ENCODE measurements at places on chromosomes 16 and 17.

DNA sequence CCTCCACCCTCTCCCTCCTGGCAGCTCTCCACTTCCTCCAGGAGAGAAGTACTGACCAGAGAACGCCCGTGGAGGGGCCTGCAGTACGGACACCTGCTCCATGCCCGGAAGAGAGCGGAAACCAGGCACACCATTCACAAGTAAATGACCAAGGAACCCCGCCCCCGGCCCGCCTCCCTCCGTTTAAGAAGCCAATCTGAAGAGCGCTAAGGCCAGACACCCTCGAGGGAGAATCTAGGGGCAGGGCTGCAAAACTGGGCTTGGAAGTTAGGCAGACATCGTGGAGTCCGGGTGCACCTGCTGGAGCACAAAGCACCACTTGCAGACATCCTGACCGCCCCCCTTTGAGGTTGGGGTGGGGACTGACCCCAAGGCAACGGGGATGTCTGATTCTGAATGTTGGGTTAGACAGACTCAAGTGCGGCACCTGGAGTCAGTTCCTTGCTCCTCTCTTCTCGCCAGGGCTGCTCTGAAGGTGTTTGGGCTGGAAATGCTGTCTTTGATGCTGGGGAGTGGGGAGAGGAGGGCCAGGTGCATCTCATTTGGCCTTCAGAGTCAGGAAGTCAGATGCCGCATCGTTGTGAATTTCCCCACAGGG, 964 bp upstream of the FAAP100 start:
- DNase-seq = peak; percentile 93

GRCh38 chr17:37797206-37797605, 52.3 kb upstream of the HNF1B start:
- DNase-seq = peak; percentile 36

DNA sequence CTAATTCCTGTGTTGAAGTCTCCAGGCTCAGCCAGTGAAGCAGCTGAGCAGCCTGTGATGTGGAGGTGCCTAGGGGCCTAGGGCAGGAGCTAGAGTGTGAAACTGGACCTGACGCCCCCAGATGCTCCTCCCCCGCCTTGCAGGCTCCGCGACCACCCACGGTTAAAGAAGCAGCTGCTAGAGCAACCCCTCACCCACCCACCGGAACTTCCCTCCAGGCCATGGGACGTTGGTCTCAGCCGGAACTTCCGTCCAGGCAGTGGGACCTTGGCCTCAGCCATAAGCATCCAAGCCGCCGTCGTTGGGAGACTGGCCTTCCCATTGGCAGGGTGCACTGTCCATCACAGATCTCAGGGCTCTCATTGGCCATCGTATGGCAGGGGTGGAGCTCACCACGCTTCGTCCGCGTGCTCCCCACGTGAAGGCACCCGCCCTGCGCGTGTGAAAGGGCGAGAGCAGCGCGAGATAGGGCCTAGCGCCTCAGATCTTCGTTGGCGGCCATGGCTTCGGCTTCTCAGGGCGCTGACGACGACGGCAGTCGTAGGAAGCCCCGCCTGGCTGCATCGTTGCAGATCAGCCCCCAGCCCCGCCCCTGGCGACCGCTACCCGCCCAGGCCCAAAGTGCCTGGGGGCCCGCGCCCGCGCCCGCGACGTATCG, at the start of gene ADAD2:
ADAD2 (plus strand) TSS at position 427 of the 658 bp plus-strand sequence; CDS start at position 501, 74 bp downstream.
- peak; percentile 72 for DNase-seq

GRCh38 chr16:14194721-14195120, 123.6 kb downstream of the MRTFB start:
- DNase-seq = no peak

DNA sequence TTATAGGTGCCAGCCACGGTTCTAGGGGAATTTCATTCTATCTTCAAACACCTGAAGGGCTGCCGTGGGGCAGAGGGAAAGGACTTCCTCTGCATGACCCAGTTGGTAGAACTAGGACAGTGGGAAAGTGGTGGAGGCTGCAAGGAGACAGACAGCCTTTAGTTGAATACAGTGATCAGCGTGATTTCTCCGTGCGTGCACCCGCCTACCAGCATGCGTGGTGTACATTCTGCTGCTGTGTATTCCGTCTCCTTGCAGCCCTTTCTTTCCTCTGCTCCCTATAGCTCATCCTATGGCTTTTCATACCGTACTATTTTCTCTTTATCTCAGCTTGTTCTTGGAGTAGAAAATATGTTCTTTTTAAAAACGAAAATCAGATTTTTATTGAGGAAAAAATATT, 146.9 kb downstream of the MRM1 start:
- DNase-seq = no peak

- DNase-seq = no peak
Observed at GRCh38 chr17:63785556-63785955, 11.6 kb downstream of the DDX42 start.

DNA sequence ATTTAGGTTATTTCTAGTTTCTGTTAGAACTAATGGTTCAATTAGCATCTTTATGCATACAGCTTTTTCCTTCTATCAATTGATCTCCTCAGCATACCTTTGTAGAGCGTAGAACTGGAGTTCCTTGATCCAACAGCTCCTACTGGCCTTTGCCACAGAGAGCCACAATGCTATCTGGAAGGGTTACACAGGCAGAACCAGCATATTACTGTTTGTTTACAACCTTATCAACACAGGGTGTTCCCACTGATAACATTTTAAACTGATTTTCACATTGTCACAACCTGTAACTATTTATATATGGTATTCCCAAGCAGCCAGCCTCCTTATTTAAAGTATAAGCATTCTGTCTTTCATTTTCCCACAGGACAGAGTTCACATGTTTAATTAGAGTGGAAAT, 382.2 kb downstream of the MAF start:
- DNase-seq = no peak

- DNase-seq = peak; percentile 94
Observed at GRCh38 chr17:19457830-19458271, 46.8 kb downstream of the RNF112 start.

DNA sequence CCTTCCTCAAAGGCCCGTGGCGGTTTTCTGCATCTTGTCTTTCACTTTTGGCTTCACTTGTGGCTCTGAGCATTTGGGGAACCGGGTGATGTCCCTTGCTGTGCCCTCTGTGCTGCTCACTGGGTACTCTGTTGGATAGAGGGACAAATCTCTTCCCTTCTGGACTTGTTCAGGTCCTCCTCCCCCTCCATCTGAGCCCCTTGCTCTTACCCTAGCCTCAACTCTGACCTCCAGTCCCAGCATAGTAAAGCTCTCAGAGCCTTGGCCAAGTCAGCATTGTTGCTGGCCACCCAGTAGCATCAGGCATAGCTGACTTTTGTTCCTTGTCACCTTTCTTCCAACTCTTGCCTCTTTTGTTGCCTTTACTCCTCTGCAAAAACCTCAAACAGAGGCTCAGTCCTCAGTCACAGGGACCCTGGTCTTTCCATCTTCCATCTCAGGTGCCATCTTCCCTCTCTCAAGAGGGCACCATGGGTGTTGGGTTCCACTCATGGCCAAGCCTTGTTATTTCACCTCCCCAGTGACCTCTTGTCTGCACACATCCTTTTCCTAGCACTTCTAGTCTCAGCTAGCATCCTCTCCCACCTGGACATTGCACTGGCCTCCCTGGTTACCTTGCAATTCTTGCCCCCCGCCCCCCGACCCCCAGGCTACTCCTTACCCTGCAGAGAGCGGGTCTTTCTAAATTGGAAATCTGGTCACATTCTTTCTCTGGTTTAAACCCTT, 393 bp upstream of the PSMB10 start:
- peak; percentile 57 for DNase-seq

DNA sequence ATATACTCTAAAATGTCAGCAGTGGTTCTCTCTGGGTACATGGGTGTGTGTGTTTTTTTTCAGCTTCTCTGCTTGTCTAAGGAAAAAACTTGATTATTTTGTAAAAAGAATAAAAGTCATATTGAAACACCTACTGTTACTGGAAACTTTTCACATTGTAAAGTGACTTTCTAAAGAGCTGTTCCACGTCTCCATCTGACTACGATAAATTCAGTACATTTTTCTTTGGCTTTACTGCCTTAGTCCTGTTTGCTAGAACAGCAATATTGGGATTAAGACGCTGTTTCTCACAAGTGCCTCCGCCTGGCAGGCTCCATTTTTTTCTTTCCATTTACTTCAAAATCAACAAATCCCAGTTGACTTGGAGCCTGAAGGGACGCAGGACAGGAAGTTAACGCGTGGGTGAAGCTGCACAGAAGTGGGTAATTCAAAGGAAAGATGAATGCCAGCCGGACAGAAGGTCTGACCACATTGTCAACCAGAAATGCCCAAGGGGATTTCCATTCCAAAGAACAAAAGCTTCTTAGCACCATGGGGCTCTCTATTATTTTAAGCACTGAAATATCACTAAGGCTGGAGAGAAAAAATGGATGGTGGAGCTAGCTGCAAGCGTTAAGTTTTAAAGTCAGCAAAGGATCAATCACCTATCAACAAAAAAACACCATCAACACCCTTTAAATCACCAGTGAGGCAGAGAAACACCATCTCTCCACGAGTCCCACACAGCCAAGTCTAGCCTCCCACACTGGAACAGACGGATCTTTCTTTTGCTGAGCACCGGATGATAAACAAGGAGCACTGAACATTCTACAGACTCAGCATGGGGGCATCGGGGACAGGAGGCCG, 8.4 kb downstream of the GLOD4 start:
- DNase-seq = no peak

GRCh38 chr17:64554028-64554637, 47.4 kb downstream of the CEP95 start:
- DNase-seq = peak; percentile 13

DNA sequence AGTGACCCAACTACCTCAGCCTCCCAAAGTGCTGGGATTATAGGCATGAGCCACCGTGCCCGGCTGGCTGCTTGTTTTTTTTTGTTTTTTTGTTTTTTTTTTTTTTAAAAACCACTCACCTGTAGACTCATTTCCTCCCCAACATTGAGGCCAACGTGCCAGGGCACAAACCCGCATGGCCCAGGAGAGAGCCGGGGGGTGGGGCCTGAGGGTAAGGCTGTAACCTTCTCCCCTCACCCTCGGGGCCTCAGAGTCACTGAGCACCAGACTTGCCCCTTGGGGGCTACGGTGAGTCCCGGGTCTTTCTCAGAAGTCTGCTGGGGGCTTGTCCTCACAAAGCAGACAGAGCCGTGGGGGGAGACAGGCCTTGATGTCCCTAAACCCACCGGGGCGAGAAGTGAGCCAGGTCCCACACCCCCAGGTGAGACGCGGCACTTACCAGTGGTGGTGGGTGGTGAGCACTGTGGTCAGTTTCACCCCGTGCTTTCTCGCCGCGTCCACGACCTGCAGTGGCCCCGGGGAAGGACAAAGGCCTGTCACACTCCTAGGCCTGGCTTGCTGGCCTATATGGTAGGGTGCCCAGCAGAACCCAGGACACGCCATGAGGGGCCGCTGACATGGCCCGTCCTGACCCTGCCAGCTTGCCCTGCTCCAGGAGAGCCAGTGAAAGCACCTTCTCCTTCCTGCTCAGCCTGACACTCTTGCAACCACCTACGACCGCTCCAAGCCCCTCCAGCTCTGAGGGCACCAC, 4.6 kb downstream of the HAGH start:
- no peak for DNase-seq

GRCh38 chr17:44207743-44208142, 8.1 kb upstream of the ATXN7L3 start:
- no peak for DNase-seq

GRCh38 chr17:42509841-42510240, 26.2 kb upstream of the NAGLU start:
- no peak for DNase-seq

GRCh38 chr17:74901353-74902135, 8.1 kb upstream of the FADS6 start:
- no peak for DNase-seq

DNA sequence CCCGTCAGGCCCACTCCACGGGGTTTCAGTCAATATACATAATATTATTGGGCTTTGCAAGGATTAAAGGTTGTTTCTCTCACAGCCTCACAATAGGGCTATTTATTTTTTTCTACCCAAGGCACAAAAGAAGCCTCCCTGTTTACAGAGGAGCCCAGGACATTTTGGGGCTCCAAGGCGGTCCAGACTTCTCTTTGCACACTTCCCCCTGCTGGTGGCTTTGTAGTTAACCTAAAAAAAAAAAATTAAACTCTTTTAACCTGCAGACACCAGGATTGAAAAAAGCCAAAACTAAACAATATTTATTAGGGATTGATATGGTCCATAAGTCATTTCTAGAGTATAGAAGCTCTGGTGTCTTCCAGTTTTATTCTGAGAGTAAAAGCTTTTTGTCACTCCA, 169.7 kb upstream of the ZFHX3 start:
- no peak for DNase-seq

DNA sequence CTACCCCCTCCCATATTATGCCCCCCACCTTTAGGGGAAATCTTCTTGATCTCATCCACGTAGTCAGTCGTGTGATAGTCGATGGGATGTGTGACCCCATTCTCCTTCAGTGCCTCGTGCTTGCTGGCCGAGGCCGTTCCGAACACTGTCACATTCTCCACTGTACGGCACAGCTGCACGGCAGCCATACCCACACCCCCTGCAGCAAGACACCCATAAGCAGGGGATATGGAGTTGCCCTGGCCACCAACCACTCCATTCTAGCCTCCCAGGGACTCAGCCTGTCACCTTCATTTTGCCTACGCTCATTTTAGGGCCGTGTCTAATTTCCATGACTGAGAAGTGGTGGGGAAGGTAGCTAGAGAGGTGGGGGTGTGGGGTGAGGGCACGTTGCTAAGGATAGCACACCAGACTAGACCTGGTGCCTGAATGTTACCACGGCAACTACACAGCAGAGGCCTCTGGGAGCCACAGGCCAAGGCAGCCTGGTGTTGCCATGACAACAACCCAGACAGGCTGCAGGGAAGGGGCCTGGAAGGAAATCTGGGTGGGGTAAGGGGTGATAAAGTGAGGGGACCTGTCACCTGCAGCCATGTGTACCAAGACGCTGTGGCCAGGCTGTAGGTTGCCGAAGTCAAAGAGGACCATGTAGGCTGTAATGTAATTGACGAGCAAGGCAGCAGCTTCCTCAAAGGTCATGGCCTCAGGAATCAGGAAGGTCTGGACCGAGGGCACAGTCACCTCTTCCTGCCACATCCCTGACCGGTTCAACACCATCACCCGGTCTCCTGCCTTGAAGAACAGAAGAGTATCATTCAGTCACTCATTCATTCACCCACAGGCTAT, 4.0 kb downstream of the VAT1 start:
- peak; percentile 93 for DNase-seq

GRCh38 chr17:38559880-38560230, 45.9 kb downstream of the SRCIN1 start:
- no peak for DNase-seq

DNA sequence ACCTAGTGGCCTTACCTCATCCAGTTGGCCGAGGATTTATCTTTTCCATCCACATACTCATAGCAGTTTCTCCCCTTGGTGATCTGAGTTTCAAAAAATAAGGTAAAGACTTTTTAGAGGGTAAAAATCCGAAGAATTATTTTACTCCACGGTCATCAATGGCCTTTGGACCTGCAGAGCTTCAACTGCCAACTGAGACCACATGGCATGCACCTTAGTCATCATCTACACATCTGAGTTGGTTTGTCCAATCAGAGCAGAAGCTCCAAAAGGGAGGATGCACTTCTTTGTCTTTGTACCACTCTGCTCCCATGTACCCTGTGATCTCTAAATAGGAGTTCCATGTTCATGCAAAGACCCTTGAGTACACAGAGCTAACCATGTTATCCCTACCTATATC, 15.7 kb downstream of the PRDM7 start:
- DNase-seq = no peak

- no peak for DNase-seq
Observed at GRCh38 chr17:56635641-56636040, 42.1 kb downstream of the NOG start.
